ENCODE measurements at places on chromosomes 11 and 22. TPM values are rescaled to one million over a fixed set of nuclear protein-coding genes. Genes with fewer than 3 reads are reported as not detected.

DNA sequence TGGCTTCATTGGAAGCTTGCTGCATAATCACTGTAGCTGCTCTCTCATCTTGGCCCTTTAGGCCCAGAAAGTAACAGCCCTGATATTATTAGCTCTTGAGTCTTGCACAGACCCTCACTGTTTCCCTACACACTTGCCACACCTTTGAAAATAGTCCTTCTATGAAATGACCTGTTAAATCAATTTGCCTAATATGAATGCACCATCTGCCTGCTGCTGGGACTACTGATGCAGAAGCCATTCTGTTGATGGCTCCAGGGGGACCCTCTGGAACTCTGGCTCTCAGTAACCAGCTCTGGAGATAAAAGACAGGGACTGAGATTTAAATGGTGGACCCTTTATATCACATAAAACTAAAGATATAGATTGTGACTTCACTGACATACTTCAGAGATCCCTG lies 14.7 kb upstream of the AMPD3 start:
- DNase-seq: no peak

GRCh38 chr11:120579611-120580031 lies 68.1 kb downstream of the GRIK4 start:
- no peak for DNase-seq

- DNase-seq: no peak
Observed at GRCh38 chr11:99592266-99592665, 571.5 kb downstream of the CNTN5 start.

- DNase-seq: no peak
Observed at GRCh38 chr11:7672960-7673723, at the start of gene CYB5R2. Gene CYB5R2, minus strand, starts transcription at chr11:7673500. Its CDS starts 675 bp downstream, at chr11:7672825.

TBX1 gene
- total RNA-seq: not detected

DNA sequence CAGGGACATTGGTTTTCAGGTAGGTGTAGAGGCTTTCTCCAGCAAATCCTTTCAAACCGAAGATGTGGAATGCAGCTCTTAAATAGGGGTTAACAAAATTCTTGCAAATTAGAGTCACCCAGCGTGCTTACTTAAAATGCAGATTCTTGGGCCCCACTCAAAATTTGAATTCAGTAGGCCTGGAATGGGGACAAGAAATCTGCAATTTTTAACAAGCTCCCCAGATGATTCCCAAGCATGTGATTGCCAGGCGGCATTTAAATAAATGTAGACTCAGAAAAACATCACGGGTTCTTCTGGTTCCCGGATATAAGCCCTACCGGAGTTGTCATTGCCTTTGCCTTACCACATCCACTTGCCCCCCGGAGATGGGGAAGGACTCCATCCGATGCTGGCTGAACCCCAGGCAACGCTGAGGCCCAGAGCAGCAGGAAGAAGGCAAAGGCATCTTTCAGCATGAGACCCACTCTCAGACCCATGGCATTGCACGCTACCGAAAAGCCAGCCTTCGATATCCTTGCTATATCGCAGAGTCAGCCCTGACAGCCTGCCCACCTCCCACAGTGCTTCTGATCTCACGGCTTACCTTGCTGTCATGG lies 134.2 kb downstream of the DSCAML1 start:
- DNase-seq: no peak

DNA sequence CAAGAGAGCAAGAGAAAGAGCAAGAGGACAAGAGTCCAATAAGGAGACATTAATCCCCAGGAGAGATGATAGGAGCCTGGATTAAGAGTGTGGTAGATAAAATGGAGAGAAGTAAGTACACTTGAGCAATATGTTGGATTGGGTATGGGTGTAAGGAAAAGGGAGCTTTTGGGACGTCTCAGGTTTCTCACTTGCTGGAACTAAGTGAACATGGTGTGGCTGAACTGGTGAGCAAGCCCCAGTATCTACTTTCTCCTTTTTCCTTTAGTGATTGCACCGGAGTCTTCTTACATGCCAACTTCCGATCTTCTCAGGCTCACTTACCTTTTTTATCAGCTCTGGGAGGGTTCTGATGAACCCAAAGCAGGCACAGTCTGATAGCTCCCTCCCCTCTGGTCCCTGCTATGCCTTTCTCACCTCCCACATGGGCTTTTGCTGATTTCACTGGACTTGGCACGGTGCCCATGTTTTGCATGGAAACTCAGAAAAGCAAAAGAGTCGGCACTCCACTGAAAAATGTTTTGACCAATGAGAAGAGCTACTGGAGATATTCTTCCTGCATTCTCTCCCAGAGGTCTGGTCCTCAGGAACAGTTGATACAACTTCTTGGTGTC lies 14.5 kb upstream of the APLNR start:
- DNase-seq: no peak

RNH1 gene
- total RNA-seq: 81.0 TPM

DNA sequence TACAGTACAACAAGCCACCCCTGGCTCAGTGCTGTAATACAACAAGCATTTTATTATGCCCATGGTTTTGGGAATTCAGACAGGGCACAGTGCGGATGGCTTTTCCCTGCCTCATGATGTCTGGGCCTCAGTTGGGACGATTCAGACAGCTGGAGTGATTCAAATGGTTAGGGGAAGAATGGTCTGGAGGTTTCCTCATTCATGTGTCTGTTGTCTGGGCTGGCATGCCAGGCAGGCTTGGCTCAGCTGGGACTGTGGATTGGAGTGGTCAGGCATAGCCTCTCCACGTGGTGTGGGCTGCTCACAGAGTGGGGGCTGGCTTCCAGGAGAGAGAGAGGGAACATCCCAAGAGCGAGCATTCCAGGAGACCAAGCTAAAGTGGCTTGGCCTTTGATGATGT lies 164.4 kb downstream of the C11orf91 start:
- no peak for DNase-seq

DNA sequence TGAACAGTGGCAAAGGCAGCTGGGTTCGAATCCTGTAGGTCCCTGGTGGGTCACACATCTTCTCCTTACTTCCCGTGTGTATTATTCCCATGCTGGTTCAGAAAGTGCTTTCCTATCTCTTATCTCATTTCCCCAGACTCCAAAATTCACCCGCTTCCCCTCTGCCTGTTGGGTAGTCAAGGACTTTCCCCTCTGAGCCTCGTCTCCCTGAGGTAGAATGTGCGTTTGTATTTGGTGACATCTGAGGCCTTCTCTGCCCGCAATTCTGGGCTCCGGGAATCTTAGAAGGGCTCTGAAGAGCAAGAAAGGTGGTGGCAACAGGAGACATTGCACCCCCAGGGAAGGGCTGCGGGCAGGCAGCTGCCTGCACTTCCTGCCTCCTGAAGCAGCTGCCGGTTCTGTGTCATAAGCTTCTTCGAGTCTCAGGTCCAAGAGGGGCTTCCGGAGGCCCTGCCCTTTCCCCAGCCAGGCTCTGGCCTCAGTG lies 5.9 kb downstream of the LRRC32 start:
- peak; percentile 63 for DNase-seq

- no peak for DNase-seq
Observed at GRCh38 chr22:44667829-44668189, 34.2 kb upstream of the PRR5 start.

DNA sequence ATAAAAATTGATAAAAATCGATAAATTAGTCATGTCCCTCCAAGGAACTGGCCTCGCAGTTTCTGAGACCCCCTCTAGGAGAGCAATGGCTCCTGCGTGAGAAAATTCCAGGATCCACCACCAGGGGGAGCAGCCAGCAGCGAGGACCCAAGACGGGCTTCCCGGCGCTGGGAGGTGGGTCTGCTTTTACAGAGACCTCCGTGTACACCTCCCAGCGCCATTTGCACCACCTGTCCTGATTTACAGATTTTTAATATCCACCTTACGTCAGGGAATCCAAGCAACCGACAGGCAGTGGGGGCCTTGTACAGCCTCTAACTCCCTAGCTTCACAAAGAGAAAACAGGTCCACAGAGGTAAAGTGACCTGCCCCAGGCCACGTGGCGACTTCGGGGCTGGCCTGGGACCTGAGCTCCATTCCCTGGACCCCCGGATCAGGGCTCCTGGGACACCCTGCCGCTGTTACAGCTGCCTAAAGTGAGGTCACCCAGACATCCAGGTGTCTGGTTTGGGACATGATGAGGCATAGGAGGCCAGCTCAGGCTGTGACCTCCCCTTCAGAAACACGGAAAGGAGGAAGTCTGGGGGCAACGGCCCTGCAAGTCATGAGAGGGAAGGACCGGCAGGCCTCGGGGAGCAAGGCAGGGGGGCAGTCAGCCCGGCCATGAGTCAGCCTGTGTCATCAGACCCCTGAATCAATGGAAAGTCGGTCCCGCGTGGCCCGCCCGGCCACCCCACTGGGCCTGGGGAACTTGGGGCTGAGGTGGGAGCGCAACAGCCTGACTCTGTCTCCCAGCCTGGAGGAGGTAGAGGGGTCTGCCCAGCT lies 3.5 kb downstream of the OSM start:
- DNase-seq: peak; percentile 86

MSANTD2 gene
- 26.8 TPM for total RNA-seq

OR5P2 gene
- total RNA-seq: not detected

DNA sequence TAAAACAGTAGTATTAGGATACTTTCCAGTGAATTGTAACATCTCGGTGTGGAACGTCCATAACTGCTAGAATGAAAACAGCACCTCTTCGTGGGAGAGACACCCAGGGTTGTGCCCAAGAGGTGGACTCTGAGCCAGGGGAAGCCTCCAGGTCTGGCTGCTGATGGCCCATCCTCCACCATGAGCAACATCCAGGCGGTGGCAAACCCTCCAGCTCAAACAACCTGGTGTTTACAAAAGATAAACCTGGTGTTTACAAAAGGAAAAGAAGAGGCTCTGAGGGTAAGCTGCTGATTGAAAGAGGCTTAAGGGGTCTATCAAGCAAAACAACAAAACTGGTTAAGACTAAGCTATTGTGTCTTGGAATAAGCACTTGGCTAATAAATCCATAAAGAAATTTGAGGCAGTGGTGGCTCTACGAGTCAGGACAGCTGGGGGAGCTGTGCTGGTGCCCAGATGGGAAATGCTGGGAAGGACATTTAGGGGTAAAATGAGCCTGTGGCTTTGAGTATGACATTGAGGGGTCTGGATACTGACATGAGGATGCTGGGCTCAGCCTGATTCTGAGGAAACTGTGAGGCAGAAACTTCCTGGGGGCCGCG lies 909.0 kb downstream of the BRD1 start:
- no peak for DNase-seq

EMID1 gene
- not detected for total RNA-seq

DNA sequence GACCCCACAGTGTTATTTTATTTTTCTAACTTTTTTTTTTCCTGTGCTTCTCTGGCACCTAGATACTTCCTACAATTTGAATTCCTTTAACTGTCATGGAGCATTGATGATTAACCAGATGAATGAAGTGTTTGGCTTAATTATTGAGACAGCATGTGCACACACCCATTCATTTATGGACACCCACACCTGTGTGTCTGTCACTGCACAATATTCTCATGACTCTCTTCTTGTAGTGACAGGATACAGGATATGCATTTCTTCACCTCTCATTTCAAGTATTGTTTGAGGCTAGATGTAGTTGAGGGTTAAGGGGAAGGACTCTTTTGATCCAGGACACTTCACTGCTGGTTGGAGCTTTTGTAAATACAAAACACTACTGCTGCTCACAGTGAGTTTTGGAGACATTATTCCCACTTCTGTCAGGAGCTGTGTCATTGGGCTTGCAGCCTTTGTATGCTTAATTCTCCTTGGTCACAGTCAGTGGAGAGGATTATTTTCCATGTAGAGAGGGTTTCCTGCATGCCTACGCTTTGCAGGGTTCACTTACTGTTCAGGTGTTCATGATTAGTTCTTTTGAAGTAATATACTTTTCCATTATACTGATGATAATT lies 33.5 kb downstream of the SPECC1L start:
- no peak for DNase-seq

RIMBP3C gene
- 1.3 TPM for total RNA-seq

GRCh38 chr11:73810637-73811036 lies 23.0 kb downstream of the MRPL48 start:
- no peak for DNase-seq

DNA sequence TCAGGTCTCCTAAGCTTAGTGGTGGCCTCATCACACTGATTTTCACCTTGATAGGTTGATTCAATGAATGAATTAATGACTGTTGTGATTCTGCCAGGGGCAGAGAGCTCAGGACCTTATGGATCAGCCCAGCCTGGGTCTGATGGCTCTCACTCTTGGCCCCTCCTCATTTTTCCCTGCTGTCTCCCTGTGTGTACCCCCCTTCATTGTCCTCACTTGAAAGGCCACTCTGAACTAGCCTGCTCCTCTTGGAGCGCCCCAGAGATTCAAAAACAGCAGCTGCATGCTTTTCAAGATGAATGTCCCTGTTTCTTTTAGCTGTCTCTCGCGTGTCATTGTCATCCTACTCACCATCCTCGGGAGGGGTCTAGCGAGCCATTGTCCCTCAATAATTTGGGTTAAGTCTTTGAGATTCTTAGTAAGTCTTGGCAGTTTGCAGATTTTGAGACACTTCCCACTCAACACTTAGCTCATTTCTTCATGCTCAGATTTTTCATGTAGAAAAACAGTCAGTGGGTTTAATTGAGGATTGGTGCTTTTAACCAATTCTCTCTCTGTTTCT lies 42.5 kb upstream of the MICAL2 start:
- DNase-seq: no peak

GRCh38 chr11:126914166-126914565 lies 86.4 kb downstream of the KIRREL3 start:
- DNase-seq: no peak

DNA sequence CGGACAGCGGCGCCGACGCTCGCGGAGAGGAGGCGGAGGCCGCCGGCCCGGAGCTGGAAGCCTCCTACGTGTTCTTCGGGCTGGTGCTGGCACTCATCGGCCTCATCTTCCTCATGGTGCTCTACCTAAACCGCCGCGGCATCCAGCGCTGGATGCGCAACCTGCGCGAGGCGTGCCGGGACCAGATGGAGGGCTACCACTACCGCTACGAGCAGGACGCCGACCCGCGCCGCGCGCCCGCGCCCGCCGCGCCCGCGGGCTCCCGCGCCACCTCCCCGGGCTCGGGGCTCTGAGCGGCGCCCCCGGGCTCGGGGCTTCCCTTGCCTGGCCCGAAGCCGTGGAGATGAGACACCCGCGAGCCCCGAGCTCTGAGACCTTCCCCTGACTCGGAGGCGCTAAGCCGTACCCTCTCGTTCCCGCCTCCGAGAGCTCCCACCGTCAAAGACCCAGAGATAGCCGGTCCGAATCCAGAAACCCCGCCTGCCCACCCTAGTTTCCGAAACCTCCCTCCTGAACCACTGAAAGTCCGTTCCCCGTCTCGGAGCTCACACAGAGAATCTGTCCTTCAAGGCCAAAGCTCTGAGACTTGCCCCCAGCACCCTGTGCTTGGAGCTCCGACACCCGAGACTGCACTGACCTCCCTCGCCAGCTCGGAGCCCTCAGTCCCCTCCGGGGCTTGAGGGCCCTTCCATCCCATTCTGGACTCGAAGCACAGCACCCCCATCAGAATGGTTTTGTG lies 1.5 kb downstream of the TPBGL start:
- DNase-seq: no peak

GRCh38 chr11:108405706-108406105 lies 61.6 kb downstream of the C11orf65 start:
- no peak for DNase-seq
